Mesothelial cell of epicardium (in vitro differentiated cells): ENCODE measurements at places on chromosomes 2 and 18. TPM values are rescaled to one million over a fixed set of nuclear protein-coding genes. Genes with fewer than 3 reads are reported as not detected.

GRCh38 chr2:71889759-71890684, 257.6 kb downstream of the CYP26B1 start:
- DNase-seq = no peak

DNA sequence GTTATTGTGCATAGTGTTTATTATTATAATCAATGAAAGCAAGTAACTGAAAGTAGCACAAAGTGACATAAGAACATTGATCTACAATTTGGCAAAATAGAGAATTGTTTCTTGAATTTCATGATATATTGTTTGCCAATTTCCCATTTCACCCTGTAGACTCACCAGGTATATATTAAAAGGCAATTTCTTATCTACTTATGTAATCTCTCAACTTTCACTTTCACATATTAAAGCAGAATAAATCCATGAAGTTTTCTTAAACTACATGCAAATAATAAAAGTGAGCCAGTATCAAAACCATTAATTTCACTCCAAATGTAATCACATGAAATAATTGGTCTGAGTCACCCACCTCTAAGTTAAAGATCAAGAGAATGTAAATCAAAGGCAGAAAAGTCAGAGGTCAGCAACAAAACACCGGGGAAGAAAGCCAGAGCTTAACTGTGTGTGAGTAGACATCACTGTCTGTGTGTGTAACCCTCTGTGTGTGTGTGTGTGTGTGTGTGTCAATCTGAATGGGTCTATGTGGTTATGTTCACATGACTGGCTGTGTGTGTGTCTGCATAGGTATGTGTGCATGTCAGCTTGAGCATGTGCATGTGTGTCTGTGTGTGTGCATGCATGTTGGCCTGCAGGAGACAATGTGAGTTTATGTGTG, 44.1 kb downstream of the ZNF385B start:
- no peak for DNase-seq

- no peak for DNase-seq
Observed at GRCh38 chr2:232539298-232540231, at the start of gene CHRNG. Gene CHRNG, plus strand, starts transcription at chr2:232539692. Its CDS starts 56 bp downstream, at chr2:232539748.

DNA sequence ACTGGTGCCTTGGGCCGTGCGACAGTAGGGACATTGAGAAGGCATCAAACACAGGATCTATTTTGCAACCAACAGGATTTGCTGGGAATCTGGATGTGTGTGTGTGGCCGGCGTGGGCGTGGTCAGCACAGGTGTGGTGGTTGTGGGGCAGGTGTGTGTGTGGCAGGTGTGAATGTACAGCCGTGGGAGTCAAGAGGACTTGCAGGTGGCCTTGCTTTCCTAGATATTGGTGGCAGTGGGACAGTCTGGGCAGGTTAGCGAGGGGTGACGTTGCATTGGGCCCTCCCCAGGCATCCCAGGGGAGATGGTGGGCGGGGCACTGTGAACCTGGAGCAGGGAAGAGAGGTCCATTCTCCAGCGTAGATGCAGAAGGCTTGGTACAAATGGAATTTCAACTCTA, 3.2 kb upstream of the LIMS2 start:
- no peak for DNase-seq

DNA sequence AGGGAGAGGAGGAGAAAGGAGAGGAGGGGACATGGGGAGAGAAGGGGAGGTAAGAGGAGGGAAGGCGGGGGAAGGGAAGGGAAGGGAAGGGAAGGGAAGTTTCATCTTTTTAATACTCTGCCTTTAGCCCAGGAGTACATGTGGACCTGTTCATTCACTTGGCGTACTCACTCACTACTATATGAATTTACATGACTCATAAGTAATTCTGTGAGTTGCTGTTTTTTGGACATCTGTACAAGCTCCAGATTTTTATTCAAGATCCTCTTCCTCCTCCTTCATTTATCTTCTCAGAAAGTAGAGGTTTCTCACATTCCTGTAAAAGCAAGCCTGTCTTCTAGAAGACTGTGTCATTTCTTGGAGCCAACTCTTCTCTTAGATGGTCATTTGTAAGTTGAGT, 84.6 kb downstream of the RDH14 start:
- no peak for DNase-seq

DNA sequence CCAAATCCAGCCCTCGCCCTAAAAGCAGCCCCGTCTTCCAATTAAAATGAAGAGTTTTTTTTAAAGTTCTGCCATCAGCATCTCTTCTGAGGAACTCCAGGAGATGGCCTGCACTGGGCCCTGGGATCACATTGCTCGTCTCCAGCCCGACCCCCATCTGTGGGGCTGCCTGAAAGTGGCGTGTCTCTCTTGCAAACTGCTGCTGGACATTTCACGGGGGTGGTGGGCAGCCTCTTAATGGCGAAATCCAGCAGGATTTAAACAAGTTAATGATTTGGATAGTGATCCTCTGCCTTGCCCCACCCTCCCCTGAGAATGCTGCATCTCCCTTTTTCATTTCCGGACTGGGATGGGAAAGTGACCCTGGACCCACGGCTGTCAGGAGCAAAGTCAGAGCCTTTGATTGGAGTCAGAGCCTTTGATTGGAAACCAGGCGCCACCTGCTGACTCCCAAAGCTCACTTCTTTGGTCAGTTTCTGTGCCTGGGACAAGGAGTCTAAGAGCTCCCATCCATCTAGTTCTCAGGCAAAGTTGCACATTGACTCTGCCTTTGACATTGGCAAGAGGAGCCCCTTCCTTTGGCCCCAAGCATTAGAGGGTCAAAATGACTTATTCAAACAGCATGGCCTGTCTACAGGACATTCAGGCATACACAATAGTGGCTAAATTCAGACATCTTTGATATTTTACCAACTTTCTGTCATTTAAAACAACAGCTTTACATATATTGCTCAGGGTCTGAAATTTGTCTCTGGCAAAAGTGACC, 155.2 kb downstream of the SH3BP4 start:
- DNase-seq = no peak

DNA sequence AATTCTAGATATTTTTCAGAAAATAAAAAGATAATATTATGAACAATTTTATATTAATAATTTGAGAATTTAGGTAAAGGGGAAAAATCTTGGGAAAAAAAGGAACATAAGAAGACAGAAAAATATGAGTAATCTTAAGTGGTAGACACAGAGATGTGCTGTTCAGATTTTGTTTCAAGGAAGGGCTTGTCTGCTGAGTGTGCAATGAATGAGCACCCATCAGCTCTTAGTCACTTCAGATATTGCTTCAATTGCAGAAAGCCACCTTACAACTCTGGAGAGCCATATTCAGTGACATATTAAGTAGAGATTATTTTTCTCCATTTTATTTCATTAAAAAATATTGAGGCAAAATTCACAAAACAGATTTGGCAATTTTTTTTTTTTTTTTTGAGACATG, 282.0 kb upstream of the CHST9 start:
- DNase-seq = no peak

- DNase-seq = no peak
Observed at GRCh38 chr2:66531155-66531554, 96.2 kb downstream of the MEIS1 start.

GRCh38 chr18:25561918-25562317, 210.0 kb upstream of the ZNF521 start:
- DNase-seq = no peak

- DNase-seq = no peak
Observed at GRCh38 chr2:157404363-157404762, 39.5 kb downstream of the CYTIP start.

- no peak for DNase-seq
Observed at GRCh38 chr2:49901202-49902065, 747.1 kb upstream of the FSHR start.

DNA sequence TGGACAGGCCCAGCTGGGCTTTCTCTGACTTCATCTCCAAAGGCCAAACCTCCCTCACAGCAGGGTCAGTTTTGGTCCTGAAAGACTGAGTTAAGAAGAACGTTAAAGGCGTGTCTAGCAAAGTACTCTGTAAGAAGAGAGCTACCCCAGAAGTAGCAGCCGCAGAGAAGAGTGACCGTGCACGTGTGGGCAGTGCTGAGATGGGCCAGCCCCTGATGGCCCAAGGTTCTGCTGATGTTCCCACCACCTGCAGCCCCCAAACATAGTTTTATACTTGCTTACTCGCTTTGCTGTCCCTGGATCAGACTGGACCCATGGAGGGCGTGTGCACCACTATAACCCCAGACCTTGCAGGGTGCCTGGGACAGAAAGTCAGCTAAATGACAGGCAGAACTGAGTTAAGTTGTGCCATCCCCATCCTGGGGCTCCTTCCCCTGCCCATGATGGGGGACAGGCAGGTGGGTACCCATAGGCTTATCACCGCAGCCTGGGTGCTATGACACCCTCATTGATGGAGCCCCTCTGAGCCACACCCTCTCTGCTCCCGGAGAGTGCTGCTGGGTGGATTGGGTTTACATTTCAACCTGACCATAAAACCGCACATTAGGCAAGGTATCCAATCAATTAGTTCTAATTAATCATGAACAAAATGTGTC, 367.3 kb upstream of the HS6ST1 start:
- no peak for DNase-seq

DNA sequence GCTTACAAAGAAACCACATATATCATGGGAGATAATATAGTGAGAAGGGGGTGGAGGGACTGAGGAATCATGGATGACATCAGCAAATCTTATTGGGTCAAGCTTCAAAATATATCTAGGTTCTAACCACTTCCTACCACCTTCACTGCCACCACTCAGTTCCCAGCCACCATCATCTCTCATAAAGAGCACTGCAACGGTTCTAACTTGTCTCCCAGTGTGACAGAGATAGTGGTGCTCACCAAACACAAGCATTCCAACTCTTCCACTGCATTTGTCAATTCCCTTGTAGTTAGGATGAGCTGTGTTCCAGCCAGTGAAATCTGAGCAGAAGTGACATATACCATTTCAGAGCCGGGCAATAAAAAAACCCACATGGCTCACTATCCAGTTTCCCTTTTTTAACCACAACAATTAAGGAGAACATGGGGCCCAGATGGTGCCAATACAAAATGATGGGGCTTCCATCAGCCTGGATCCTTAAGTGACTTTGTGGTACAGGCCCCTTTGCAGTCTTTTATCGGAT, 318.1 kb downstream of the NBAS start:
- DNase-seq = no peak

DNA sequence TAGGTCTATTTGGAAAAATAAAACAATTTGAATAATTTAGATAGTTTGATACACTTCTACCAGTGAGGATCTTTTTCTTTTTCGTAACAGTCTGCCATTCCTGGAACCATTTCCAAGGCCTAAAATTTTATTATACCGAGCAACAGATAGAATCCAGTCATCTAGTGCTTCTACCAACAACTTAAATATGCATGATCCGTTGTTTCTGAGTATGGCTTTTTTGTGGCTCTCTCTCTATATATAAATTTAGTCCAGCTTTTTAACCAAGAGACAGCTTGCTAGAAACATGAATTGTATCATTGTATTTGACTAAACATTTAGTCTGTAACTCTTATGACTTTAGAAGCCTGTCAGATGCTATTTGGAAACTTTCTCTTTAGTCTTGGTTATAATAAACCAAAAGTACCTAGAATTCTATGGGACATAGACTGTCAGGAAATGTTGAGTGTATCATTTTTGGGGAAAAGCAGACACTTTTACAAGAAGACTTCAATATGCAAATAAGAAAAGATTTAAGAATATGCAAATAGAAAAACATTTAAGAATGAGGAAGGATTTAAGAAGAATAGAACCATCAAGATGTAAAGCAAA, 161.4 kb downstream of the ZEB2 start:
- DNase-seq = no peak

GRCh38 chr2:178008636-178009289, 63.8 kb downstream of the PDE11A start:
- DNase-seq = peak; percentile 28

GRCh38 chr18:14053661-14054060, 78.6 kb downstream of the ZNF519 start:
- DNase-seq = no peak

GRCh38 chr2:223835701-223836532, 1.5 kb downstream of the AP1S3 start:
- DNase-seq = no peak

GRCh38 chr2:46489423-46490174, 10.2 kb downstream of the TMEM247 start:
- DNase-seq = no peak

DNA sequence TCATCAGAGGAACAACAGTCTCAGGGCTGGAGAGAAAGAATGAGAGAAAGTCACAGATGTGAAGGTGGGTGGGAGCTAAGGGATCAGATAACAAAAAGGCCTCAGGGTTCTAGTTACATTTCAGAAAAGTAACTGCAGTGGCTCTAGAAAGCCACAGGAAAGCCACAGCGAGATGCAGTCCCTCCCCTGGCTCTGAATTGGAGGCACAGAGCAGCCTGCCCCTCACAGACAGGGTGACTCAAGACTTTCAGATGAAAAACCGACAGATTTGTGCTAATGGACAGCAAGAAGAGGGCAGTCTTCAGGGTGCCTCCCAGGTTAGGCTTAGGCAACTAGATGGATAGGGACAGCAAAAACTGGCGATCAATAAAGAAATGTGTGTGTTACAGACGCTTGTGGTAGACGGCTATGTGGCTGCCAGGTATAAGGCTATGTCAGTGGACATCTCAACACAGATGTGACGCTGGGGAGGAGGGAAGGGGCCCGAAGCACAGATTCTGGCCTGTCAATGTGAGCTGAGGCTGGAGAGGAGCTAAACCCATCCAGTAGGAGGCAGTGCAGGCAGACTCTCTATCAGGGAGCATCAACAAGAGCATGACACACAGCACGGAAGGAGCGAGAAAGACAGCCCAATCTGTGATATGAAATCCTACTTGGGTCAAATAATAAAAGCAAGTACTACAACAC, 26.2 kb downstream of the UNC50 start:
- DNase-seq = no peak

CACNB4 gene
- 3.3 to 4.1 TPM (median 3.5 TPM) in 3 replicates for total RNA-seq

CCL20 gene
- total RNA-seq = 0.36 TPM in 1 of 3 replicates, not detected in the others

MFSD2B gene
- 0.16 to 0.84 TPM (median 0.31 TPM) in 3 replicates for total RNA-seq

KIF1A gene
- 46.2 to 49.5 TPM (median 48.9 TPM) in 3 replicates for total RNA-seq

AQP12B gene
- not detected in 3 replicates for total RNA-seq

FBXO36 gene
- total RNA-seq = 5.1 to 6.2 TPM (median 5.5 TPM) in 3 replicates

PSMA8 gene
- 0.22 TPM in 1 of 3 replicates, not detected in the others for total RNA-seq

ATIC gene
- total RNA-seq = 115 to 118 TPM (median 118 TPM) in 3 replicates

ERCC3 gene
- 60.6 to 62.6 TPM (median 62.0 TPM) in 3 replicates for total RNA-seq

CD8A gene
- 0.31 to 0.38 TPM (median 0.36 TPM) in 3 replicates for total RNA-seq
